ENCODE measurements at places on chromosomes 5 and 9.

GRCh38 chr9:136669791-136670464 lies 7.2 kb downstream of the EGFL7 start:
- DNase-seq = no peak

GRCh38 chr5:104062621-104063377 lies 500.2 kb upstream of the NUDT12 start:
- DNase-seq = no peak

GRCh38 chr5:91357806-91358205 lies 25.3 kb downstream of the ARRDC3 start:
- no peak for DNase-seq

GRCh38 chr9:96087669-96088299 lies 212.3 kb downstream of the ERCC6L2 start:
- no peak for DNase-seq

GRCh38 chr5:180437336-180437735 lies 56.8 kb upstream of the CNOT6 start:
- DNase-seq = no peak

- DNase-seq = no peak
Observed at GRCh38 chr5:151772029-151772845, 483 bp downstream of the G3BP1 start.

DNA sequence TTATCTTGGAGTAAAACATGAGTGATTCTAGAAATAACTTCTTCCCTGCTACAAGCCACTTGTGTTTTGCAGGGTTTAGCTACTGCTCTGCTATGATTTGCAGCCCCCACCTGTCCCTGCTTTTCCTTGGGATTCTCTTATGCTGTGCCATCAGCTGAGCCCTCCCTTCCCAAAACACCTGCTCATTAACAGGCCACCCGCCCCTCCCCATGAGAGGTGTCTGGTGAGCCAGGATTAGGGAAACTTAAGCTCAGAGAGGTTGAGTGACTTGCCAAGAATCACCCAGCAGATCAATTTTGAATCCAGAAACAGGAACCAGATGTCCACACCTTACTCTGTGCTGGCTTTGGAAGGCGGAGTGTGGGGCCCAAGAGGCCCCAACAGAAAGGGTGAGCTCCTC lies 111.7 kb upstream of the CXCL14 start:
- no peak for DNase-seq

GRCh38 chr9:92767066-92768054 lies 2.7 kb upstream of the BICD2 start:
- DNase-seq = no peak

DNA sequence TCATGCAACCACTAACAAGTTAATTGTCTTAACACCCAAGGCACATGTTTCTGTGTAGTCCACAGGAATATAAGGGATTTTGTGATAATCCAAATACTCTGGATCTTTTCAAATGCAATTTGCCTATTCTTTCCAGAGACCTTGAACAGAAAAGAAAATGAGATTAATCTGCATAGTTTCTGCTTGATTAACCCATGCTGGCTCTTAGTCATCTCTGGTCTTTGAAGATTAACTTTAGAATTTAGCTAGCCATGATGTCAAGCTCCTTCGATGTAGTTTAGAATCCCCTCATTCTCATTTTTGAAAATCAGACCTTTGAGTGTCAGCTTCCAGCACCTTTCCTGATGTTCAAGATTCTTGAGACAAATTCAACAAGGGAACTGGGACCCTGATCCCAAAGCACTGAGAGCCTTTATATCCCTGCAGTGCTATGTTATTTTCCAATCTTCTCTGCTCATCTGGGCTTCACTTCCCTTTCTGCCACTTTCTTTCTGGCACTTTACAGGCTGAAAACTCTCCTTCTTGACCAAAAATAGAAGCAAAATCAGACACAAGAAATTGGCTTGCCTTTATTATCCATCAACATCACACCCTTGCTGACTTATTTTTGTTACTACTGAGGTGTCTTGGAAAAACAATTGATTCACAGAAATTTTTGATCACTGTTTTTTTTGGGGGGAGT lies 155.5 kb downstream of the PALM2AKAP2 start:
- no peak for DNase-seq

DNA sequence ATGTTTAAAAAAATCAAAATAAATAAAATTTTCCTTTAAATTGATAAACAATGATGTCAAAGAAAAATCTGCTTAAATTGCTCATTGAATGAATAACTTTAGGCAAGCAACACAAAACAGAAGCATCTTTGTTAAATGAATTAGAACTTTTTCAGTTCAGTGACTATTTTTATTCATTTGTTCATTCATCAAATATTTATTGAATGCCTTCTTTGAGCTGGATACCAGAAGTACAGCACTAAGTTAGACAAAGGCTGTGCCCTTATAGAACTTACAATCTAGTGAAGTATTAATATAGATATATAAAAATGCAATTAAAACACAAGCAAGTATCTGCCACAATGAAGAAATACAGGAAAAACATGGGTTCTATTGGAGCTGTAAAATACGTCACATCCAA lies 10.8 kb downstream of the FNIP1 start:
- DNase-seq = no peak

DNA sequence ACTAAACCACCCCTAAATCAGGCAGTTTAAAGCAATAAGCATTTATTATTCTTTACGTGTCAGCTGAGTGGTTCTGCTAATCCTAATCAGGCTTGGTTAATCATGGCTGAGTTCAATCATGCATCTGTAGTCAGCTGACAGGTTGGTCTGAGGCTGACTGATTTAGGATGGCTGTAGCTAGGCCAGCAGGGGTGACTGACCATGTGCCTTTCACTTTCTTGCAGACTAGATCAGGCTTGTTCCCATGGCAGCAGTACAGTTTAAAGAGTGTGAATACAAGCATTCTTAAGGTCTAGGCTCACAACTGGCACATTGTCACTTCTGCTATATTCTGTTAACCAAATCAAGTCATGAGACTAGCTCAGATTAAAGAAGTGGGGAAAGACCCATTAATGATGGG lies 16.1 kb upstream of the MPDZ start:
- no peak for DNase-seq

DNA sequence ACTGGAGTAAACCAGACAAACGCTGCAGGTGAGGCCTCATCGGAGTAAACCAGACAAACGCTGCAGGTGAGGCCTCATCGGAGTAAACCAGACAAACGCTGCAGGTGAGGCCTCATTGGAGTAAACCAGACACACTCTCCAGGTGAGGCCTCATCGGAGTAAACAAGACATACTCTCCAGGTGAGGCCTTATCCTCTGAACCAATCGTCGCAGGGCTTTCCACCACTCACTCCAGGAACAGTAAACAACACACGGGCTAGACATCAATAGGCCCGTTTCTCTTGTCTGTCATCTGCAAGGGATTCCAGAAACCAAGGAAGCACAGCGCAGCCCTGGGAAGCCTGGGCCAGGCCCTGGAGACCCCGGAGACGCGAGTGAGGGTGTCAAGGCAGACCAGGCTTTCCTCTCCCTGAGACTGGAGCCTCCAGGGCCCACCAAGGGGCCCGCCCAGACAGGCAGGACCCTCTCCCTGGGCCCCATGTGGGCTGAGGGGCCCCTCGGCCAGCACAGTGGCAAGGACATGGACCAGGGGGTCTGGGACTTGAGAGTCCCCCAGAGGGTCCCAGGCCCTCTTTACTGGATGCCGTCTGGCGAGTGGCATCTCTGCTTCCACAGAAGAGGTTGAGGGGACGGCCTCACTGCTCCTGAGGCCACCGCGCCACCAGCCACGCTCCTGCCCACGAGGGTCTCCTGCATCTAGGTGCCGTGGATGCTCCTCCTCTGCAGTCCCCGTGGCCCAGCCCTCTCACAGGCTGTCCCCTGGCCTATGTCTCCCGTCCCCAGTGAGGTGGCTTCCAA lies 26.4 kb upstream of the NSMF start:
- no peak for DNase-seq

- DNase-seq = no peak
Observed at GRCh38 chr9:133684121-133684935, 48.2 kb downstream of the DBH start.

DNA sequence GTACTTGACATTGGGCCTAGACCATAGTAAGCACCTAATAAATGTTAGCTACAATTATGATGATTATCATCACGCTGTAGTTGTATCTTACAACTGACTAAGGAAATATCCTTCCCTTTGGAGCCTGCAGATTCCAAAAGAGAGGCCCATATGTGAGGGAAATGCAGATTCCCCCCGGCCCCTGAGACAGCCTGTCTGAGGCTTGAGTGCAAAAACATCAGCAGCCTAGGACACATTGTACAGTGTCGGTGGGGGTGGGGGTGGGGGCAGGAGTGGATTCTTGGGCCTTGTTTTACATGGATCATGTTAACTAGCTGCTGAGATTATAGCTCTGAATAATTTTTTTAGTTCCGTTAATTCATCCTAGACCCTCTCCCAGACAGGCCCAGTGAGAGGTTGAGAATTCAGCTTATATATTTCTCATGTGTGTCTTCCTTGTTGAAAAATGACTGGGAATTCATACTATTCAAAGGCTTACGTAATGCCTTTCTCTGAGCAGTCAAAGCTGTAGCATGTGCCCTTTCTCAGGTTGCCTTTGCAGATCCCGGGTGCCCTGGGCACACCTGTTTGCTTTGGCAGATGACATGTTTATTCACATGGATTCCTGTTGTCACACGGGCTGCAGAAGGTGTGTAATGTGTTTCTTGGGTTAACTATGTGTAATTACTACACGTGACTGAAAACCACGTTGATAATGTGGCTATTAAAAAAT lies 262.8 kb downstream of the NR3C1 start:
- DNase-seq = no peak

DNA sequence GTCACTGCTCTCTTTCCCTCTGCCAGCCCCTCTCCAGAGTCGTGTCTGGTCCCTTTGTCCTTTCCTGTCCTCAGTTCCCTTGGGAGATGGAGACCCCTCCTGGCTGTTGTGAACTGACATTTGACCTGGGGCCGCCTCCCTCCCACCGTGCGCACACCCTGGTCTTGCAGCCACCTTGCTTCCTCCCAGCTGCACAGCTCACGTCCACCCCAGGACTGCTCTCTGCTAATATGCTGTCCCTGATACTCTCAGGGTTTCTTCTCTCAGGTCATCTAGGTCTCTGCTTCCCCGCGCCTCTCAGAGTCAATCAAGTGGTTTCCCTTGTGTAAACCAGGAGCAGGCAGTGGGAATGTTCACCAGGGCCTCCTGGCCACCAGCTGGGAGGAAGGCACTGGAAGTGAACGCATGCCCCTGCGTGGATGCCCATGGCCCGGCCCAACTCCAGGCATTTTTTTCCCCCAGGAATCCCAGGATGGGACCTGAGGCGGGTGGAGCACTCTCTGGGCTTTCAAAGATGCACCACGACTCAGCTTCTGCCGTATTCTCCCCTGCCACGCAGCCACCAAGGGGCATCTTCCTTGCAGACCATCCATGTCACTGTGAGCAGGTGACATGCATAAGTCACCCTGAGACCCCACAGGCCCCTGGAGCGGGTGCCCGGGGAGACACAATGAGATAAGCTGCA lies 142.4 kb downstream of the OLFM1 start:
- no peak for DNase-seq

- DNase-seq = no peak
Observed at GRCh38 chr5:91126448-91126847, 256.7 kb downstream of the ARRDC3 start.

DNA sequence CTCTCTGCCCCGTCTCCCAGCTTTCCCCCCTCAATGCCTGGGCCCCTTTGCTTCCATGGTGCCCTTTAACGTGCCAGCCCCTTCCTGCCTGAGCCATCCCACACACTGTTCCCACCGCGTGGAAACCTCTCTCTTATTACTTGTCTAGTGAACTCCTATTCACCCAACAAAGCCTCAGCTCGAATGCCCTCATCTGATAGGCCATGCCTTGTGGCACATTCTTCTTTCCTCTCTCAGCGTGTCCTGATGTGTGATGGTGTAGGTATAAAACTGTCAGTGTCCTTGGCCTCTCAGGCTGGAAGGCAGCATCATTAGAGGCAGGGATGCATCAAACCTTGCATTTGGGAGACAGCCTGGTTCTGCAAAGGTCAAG lies 152.3 kb downstream of the OLFM1 start:
- DNase-seq = no peak

GRCh38 chr5:55416306-55416705 lies 108.5 kb downstream of the MTREX start:
- no peak for DNase-seq

DNA sequence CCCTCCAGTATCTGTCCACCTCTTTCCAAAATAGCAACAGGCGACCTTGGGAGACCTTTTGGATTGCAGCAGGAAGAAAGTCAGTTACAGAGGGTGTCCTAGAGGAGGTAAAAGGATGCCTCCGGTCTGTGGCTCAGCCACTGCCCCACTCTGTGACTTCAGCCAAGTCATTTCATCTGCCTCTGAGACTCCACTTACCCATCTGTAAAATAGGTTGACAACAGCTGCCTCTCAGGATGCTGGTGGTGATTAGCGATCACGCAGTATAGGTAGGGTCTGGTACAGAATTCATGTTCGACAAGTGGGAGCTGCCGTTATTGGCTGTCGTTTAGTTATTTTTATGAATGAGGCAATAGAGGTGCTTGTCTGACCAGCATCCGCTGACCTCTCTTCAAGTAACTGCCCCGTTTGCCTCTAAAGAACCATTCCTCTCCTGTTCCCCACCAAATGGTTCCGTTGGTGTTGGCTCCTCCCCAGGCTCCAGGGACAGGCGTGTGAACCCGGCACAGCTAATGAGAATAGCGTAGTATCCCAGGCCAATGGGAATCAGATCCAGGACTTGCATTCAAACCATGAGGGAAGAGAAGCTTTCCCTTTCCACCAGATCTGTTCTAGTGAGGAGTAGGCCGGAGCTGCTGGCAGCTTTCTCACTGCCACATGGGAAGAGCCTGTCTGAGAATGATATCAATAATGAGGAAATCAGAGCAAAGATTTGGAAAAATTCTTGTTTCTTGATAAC lies 64.1 kb downstream of the SMIM23 start:
- no peak for DNase-seq

- no peak for DNase-seq
Observed at GRCh38 chr5:159440968-159441367, 110.7 kb upstream of the IL12B start.

DNA sequence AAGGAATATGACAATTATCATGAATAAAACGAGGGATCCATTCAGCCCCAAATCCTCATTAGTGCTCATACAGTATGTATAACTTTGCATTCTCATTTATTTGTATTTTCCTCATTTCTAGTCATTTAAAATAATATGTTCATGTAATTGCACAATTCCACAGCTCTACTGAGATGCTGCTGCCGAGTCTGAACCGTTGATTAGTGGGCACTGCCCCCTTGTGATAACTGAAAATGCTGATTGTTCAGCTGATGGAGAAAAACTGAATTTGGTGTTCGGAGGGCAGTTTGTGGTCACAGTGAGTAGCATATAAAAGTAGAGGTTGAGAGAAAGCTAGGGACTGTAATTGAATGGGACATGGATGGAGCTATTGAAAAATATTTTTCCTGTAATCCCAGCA lies 12.2 kb upstream of the GPR151 start:
- no peak for DNase-seq

Data from GM06990 (cell line).